Urinary bladder (tissue), 4 donors: ENCODE measurements at places on chromosomes 6 and 20. TPM values are rescaled to one million over a fixed set of nuclear protein-coding genes. Genes with fewer than 3 reads are reported as not detected.
A peak's percentile ranks its signal among the peaks of the same experiment; 100 is the strongest.

DNA sequence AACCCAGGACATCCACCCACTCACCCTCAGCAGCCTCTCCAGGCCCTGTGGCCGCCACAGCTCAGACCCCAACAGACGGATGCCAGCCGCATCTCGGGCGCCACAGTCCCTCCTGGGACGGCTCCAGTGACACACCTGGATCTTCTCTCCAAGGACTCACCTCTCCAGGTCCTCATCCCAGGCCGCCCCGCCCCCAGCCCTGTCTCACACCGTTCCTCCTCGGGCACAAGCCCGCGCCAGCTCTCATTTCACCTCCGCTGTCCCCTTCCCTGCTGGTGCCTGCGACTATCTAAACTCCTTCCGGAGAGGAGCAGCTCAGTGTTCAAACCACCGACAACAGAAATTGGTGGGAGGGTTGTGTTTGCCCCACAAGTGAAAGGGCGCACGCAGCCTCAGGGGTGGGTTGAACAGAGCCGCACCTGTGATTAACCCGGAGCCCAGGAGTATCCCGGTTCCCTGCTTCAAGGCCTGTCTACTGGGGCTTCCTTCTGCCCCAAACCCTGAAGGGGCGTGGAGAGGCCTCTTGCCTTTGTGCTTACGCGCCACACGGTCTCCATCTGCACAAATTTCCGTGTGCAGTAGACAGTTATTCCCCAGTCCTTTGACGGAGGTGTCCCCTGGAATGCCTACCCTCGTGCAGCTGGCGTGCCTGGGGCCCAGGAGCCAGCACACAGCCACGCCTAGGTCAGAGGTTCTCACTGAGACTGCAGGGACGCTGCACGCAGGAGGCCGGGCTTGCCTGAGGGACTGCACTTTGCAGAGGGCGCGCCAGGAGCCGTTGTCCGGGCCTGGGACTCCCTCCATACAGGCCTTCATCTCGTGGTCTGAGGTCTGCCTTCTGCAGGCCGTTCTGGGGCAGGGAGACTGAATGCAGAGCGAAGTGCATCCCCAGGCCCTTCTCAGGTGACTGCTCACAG is 232.7 kb downstream of the DLL1 start:
- no peak for DNase-seq

DNA sequence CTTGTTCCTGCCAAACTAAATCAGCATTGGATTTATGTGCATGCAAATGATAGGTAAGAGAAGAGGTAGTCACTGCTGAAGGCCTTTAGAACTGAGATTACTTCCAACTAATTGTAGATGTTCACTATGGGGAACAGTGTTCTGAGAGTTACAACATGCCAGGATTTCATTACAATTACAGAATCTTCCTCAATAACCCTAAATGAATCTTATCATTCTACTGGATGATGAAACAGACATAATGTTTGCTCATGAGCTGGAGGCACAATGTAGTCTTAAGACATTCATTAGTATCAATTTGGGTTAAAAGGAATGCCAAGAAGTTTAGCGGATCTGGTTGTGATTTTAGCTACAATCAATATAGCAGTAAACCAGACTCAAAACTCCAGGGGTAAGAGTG is 248.9 kb upstream of the THEMIS start:
- DNase-seq, result no peak

DNA sequence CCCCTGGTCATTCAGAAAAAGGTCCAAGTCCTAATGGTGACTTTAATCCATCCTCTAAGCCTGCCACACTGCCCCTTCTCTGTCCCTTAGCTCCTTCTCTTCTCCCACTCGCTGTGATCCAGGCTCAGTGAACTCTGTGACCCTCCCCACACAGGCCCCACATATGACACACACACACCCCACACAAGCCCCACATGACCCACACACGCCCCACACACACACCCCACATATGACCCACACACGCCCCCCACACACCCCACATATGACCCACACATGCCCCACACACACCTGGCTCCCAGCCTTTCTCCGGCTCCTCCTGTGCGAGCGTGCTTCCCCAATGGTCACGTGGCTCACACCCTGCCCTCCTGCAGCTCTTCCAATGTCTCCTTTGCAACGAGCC is 528.4 kb upstream of the AGPAT4 start:
- DNase-seq, result no peak

DNA sequence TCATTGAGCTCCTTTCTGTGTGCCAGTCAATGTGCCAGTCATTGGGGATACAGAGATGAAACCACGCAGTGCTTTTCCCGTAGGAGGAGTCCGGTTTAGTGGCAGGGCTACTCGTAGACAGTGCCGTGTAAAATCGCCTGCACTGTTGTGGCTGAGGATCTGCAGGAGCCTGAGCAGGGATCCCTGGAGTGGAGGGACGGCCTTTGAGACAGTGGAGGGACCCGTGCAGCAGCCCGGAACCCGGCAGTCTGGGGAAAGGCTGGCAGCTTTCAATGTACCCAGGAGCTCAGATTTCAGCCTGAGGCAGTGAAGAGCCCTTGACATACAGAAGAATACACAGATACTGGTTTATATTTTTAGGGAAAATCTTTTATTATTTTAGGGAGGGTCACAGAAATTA is 203.3 kb downstream of the ARID1B start:
- no peak for DNase-seq

DNA sequence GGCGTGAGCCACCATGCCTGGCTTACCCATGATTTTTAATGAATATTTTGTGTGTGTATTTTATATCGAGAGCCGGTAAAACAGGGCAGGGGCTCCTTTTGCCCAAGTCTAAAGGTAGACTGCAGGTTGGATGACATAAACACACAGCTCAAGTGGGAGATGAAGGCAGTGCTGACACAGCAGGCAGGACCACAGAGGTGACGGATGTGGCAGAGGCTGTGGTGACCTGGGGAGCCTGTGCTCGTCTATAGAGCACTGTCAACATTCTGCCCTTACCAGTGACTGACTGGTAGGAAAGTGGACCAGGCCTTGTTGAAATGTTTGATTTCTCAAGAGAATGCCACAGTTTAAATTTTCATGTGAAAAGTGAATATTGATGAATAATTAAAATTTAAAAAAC is 137.5 kb downstream of the ZFP64 start:
- DNase-seq, result no peak

DNA sequence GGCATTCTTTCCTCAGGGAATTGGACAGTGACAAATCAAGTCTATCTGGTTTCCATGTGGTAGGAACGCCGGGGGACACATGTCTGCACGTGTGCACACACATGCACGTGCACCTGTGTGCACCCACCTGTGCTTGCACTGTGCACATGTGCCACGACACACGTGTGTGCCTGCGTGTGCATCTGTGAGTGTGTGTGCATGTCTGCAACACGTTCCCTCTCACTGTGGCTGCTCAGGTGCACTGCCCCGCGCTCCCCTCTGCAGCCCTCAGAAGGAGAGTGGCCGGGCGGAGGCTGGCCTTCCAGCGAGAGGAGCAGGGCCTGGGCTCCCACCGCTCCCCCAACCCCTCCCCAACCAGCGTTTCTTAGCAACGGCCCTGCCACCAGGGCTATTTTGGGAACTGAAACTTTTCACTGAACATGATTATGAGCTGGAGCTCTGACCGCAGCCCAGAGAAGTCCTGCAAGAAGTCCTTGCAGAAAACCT is 147.8 kb downstream of the PHACTR3 start:
- DNase-seq, result no peak

DNA sequence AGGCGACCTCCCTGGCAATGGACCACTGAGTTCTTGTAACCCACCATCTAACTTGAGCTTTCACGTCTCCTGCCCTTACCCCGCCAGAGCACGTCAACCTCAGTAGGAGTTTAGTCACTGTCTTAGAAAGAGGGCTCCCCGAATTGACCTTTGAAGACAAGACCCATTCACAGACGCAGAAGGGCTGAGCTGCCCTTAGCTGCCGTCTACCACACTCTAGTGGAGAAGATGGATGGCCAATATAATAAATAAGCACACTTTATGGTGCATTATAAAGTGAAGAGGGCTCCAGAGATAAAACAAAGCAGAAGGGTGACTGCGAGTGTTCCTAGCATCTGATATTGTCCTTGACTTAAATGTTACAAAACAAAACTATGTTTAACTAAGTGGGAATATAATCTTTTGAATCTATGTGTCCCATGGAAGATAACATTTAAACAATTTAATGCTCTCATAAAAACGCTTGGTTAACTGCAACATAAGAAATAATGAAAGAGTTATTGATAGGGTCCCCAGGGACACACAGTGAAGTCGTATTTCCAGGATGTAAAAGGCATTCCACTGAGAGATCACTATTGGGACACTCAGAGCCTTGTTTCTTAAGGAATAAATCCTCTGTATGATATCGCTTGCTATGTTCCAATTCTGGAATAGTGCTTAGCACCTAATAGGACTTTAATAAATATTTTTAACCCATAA is 261.1 kb downstream of the THBS2 start:
- DNase-seq, result peak; percentile 21

GRCh38 chr6:2221726-2222274 is 23.6 kb downstream of the GMDS start:
- DNase-seq, result no peak

- no peak for DNase-seq
Observed at GRCh38 chr6:143598466-143599080, 79.2 kb upstream of the PHACTR2 start.

- no peak for DNase-seq
Observed at GRCh38 chr6:123515715-123516114, 121.0 kb downstream of the TRDN start.

DNA sequence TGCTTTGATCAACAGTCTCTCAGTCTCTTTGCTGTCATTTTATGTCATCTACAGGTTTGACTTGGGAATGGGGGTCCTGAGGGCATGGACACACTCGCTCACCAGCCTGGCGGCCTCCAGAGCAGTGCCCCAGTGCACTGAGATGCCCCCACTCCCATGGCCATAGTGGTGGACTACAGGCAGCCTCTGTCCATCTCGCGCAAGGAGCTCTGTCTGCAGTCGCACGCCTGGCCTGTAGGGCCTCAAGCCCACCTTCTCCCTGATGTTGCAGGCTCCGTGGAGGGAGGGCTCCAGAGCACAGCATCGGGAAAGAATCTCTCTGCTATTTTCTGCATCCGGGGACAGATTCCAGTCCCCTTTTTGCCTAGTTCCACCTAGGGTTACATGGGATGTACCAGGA is 22.6 kb downstream of the DDO start:
- no peak for DNase-seq

DNA sequence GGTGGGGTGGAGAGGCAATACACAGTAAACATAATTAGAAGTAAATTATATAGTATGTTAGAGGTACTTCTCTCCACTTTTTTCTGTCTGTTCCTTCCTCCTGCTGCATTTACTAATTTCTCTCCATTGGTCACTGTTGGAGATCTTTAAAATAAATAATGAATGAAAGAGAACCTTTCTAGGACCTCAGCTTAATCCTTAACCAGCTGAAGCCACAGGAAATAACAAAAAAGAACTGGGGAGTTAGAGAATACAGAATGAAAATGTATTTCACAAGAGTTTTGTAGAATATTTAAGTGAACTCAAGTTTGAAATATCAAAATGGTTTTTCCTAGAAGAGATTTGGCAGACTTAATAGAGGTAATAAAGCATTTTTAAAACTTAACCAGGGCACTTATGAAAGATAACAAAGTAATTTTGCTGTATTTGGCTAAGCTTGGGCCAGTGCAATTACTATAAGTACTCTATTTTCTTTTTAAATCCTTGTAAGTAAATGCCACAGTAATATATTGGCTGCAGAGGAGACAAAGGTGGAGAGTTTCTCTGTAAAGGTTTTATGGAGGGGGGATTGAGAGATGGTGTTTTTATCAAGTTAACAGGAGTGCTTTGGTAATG is 405.0 kb downstream of the CDKAL1 start:
- no peak for DNase-seq

- DNase-seq, result no peak
Observed at GRCh38 chr20:5834436-5835005, 84.3 kb downstream of the SHLD1 start.

GRCh38 chr6:7243179-7243981 is 69.6 kb downstream of the SSR1 start:
- DNase-seq, result no peak

GRCh38 chr20:50728981-50729874 is 2.2 kb upstream of the PARD6B start:
- DNase-seq, result no peak

DNA sequence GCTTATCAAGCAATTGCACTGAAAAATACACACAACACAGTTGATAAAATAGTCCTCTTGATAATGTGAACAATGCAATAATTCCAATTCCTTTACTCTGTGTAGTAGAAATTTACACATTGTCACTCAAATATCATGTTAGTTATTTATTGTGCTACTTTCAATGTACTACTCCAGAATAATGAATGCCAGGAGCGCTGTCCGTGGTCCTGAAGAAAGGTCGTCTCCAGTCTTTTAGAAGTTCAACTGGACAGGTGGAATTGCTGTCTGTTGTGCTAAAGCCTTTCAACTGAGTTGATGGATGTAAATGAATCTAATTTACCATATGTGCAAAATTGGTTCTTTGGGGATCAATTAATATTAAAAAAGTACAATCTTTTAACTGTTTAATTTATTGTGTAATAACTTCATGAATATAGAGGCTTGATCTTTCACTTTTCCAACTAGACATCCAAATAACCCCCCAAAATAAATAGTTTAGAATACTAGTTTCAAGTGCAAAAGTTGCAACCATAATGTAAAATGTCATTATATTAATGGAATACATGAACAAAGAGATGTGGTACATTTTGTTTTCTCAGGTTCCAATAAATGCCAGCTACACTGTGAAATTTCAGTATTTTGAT is 3.2 kb downstream of the GRIK2 start:
- no peak for DNase-seq

GRCh38 chr20:47188540-47188939 is 168.0 kb downstream of the ZMYND8 start:
- DNase-seq, result no peak

- no peak for DNase-seq
Observed at GRCh38 chr6:74044417-74045096, 348.6 kb downstream of the CD109 start.

TBPL1 gene
- total RNA-seq, result 39.7 TPM

RAB44 gene
- 0.26 TPM for total RNA-seq

SRMS gene
- total RNA-seq, result 0.48 TPM

SALL4 gene
- total RNA-seq, result 1.3 TPM

MYMX gene
- total RNA-seq, result not detected

SLC17A4 gene
- total RNA-seq, result not detected

MTO1 gene
- total RNA-seq, result 28.3 TPM

MICB gene
- 1.6 TPM for total RNA-seq

BNIP5 gene
- not detected for total RNA-seq
